SIG-M5 (cell line): ENCODE measurements at places on chromosomes 1 and 21.

- no peak for DNase-seq
These were observed 64.6 kb downstream of the UBIAD1 start for GRCh38 chr1:11337580-11338073.

DNA sequence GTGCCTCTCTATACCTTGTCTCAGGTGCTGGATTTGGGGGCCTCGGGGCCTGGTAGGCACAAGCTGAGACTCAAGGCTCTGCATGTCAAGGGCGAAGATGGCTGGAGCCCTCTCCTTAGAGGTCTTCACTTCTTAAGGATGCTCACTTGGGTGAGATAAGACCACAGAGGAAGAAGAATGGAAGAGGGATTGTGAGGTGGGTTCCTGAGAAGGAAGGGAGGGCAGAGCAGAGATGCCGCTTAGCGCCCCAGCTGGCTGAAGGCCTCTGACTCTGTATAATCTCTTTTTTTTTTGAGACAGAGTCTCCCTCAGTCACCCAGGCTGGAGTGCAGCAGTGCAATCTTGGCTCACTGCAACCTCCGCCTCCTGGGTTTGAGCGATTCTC, 32.2 kb downstream of the SOX13 start:
- DNase-seq, result no peak

DNA sequence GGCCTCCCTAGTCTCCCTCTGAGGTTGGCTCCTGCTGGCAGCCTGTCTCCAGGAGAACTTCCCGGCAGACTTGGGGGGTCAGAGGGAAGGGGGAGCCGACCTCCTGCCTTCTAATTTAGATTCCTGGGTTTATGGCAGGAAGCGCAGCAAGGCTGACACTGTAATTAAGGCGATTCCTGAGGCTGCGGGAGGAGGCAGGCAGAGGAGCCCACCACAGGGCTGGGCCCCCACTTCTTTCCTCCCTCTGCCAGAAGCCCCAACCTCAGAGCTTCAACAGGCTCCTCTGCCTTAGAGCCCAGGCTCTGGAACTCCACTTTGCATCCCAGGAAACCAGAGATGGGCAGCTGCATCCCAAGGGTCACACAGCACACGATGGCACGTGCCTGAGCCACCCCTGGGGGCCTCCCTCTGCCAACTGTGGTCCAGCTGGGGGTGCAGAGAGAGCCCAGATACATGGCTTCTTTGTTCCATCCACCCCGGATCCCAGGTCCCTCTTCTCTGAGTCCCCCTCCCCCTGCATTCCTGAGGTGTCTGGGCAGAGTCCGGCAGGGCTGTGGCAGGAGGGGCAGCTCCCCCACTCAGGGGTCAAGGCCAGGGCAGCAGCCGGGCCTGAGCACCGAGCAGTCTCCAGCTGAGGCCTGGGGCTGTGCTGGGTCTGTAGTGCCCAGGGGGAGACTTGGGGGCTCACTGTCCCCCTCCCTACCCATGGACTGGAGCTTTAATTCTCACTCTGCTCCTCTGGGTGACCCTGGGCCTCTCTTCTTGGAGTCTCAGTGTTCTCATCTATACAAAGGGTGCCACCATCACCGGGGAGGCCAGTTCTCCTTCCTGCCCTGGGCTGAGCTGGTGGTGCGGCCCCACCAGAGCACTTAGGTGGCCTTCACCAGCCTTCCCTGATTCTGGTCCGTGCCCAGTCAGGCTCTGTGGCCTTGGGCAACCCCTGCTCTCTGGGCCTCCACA, 39.4 kb upstream of the FAM131C start:
- DNase-seq, result no peak

DNA sequence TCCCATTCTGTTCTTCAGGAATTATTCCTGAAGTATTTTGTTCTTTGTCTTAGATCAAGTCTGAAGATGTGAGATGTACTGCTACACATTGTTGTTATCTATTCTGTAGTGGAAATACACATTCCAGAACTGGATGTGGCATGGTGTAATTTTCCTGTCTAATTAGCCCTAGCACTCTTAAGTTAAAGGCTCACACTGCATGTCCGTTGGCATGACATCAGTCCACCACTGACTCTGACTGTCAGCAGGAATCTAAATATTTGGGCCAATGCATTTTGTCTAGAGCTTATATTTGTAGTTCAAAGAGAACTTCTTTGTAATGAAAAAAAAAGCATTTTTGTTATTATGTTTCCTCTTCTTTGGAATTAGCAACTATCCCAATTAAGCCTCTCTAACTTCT, 201.0 kb downstream of the S1PR1 start:
- DNase-seq, result no peak

- no peak for DNase-seq
These were observed 962.2 kb downstream of the ADGRL2 start for GRCh38 chr1:82762829-82763532.

DNA sequence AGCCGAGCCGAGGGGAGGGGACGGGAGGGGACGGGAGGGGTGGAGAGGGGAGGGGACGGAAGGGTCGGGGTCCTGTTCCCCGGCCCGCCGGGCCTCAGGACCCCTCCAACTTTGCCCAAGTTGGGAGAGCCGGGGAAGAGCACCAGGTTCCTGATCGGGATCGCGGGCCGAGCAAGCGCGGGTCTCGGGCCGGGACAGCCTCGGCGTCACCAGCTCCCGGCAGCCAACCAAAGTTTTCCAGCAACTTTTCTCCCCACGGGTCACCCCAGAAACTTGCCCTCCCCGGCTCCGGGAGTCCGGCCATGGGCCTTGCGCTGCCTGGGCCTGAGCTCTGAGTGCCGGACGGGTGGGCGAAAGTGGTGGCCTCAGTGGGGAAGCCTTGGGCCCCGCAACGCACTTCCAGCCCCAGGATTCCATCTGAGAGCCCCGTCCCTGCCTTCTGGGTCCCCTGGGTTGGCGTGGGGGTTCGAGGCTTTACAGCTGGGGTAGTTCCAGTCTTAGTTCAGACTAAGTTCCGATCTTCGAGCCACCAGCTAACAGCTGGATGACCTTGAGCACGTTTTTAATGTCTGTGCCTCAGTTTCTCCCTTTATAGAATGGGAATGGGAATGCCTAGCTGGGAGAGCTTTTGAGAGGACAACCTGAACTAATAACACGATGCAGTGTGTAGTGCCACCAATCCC, 458 bp downstream of the ZC3H12A start:
- no peak for DNase-seq

DNA sequence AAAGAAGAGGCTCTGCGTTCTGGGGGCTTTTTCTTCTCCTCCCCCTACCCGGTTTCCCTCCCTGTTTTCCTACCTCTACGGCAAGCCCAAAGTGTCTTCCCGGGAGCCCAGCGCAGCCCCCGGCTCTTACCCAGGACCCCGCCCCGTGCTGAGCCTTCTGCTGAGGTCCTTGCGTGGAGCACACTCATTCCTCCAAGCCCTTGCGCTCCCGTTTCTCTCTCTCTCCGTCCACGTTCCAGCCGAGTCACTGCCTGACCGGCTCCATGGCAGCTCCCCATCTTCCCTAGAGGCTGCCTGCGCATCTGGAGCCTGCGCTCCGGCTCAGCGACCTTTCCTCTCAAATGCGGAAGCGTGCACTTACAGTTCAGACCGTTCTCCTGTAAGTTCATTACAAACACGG, 24.9 kb upstream of the PDXK start:
- DNase-seq, result no peak

- DNase-seq, result no peak
These were observed 55.2 kb downstream of the SASS6 start for GRCh38 chr1:100077531-100077930.

DNA sequence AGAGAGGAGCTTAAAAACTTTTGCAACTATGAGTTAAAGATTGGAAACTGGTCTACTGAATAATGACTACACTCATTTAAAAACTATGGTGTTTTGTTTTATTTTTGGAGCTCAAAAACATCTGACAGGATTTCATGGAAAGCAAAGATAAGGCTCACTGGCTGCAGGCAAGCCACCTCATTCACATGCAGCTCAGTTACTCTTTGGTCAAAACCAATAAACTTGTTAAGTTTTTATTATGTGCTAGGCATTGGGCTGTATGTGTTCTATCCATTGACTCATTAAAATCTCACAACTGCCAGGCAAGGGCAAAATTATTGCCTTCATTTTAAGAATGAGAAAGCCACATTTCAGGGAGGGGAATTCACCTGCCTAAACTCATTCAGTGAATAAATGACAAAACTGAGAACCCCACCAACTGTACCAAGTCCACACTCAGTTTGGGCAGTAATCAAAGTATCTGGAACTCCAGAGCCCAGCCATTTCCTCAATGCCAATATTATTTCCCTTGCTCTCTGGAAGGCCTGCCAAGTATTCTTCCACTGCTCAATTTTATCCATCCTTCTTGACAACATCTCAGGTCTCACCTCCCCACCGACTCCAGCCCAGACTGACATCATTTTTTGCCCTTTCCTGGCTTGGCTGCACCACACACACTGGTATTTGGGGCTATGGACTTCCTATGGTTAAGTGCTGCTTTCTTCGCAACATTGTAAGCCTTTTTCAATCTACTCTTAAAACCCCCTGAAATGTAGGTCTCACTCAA, 401.1 kb upstream of the NFIA start:
- DNase-seq, result no peak

DNA sequence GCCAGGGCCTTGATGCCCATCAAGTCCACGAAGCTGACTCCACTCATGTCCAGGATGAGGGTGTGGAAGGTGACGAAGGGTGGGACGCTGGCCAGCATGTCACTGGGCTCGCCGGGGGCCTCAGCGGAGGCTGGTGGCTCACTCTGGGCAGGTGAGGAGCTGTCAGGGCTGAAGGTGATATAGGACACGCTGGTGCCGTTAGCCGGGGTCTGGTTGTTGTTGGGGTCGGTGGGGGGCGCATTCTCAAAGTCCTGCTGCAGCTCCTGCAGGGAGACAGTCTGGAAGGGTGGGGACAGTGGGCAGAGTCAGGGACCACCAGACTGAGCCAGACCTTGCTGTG, 21.7 kb downstream of the SLC26A9 start:
- DNase-seq, result no peak

GRCh38 chr1:61337981-61338848, 255.9 kb downstream of the NFIA start:
- no peak for DNase-seq
